ENCODE measurements at places on chromosomes 1 and 21.

GRCh38 chr1:147725685-147726084 is 34.7 kb downstream of the GJA5 start:
- DNase-seq = no peak

DNA sequence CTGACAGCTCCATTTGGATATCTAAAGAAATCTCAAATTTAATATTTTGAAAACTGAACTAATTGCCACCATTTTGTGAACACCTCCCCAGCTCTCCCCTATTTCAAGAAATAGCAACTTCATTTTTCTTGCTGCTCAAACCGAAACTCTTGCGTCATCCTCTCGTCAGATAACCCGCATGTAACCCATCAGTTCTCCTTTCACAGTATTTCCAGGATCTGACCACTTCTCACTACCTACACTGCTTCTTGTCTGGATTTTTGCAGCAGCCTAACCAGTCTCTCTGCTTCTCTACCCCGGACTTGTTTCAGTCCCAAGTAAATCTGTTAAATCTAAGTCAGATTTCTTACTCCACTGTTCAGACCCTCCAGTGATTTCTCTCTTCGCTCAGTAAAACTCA is 75.6 kb downstream of the MTR start:
- no peak for DNase-seq

DNA sequence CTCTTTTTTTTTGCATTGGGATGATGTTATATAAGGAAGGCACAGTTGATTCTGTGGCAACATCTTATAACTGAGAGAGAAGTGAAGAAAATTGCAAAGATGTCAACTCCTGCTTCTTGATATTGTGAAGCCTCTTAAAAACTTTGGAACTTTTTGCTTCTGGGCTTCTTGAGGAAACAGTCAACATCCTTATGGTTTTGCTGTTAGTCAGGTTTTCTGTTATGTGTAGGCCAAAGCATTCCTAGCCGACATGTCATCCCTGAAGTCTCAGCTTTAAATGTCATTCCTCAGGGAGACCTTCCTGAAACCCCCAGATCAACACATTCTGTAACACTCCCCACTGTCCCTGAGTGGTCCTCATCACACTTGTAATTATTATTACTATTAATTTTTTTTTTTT is 12.6 kb downstream of the FALEC start:
- no peak for DNase-seq

DNA sequence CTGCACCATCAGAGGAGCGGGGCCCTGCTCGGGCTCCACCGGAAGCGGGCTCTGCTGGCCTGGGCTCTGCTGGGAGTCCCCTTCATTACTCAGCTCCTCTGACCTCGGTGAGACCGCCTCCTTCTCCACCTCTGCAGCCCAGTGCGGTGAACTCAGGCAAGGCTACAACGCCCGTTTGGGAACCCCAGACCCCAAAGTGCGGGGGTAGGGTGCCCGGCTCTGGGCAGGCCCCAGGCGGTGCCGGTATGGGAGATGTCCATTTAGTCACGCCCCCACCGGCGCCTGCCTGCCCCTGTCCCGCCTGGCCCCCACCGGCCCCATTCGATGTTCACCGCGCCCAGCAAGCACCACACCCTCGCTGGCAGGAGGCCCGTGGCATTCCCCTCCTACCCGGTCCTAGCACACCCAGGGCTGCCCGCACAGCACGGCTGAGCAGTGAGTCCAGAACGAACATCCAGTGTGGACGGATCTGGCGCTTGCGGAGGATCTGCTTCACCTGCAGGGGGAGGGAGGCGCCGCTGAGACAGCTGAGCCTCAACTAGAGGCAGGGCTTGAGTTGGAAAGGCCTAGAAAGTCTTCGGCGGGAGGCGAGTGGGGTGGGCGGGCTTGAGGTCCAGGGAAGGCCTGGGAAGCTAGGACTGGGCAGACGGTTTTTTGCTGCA is 10.0 kb downstream of the MAP3K6 start:
- no peak for DNase-seq

GRCh38 chr21:25936776-25937175 is 202.0 kb downstream of the GABPA start:
- no peak for DNase-seq
